ENCODE measurements at places on chromosomes 13 and 19. TPM values are rescaled to one million over a fixed set of nuclear protein-coding genes. Genes with fewer than 3 reads are reported as not detected.
A peak's percentile ranks its signal among the peaks of the same experiment; 100 is the strongest.

The PNMA8B gene
- total RNA-seq: not detected

The ONECUT3 gene
- total RNA-seq: not detected

The ZNF865 gene
- total RNA-seq: 13.5 TPM

The NBEA gene
- 0.14 TPM for total RNA-seq

The ANKLE1 gene
- total RNA-seq: 20.4 TPM

The NLRP11 gene
- not detected for total RNA-seq

The WASF3 gene
- 0.25 TPM for total RNA-seq

The RTBDN gene
- not detected for total RNA-seq

The SIGLEC9 gene
- not detected for total RNA-seq

- no peak for DNase-seq
Observed at GRCh38 chr19:33257828-33258227, 32.2 kb upstream of the SLC7A10 start.

- no peak for DNase-seq
Observed at GRCh38 chr13:102620516-102620915, 23.7 kb downstream of the TPP2 start.

GRCh38 chr19:29662604-29663404 is 2.5 kb upstream of the PLEKHF1 start:
- DNase-seq: no peak

- no peak for DNase-seq
Observed at GRCh38 chr19:35992907-35993765, 1.9 kb upstream of the SDHAF1 start.

DNA sequence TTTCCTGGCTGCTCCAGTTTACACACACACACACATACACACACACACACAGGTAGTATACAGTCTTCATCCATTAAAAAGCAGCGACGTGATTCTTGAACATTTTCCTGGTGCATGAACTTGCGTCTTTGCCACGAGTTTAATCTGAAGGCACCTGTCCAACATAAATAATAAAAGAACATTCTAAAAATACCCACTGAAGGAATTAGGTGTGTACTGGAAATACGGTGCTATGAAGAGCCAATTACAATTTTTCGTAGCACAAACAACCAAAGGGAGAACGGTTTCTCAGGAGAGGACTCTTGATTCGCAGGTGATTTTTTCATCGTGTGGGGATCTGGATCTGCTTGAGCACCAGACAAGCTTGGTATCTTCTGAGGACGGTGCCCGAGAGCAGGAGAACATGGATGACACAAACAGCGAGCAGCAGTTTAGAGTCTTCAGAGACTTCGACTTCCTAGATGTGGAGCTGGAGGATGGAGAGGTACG is 61.2 kb downstream of the ZAR1L start:
- no peak for DNase-seq

- DNase-seq: no peak
Observed at GRCh38 chr13:74115133-74115532, 19.1 kb downstream of the KLF12 start.

DNA sequence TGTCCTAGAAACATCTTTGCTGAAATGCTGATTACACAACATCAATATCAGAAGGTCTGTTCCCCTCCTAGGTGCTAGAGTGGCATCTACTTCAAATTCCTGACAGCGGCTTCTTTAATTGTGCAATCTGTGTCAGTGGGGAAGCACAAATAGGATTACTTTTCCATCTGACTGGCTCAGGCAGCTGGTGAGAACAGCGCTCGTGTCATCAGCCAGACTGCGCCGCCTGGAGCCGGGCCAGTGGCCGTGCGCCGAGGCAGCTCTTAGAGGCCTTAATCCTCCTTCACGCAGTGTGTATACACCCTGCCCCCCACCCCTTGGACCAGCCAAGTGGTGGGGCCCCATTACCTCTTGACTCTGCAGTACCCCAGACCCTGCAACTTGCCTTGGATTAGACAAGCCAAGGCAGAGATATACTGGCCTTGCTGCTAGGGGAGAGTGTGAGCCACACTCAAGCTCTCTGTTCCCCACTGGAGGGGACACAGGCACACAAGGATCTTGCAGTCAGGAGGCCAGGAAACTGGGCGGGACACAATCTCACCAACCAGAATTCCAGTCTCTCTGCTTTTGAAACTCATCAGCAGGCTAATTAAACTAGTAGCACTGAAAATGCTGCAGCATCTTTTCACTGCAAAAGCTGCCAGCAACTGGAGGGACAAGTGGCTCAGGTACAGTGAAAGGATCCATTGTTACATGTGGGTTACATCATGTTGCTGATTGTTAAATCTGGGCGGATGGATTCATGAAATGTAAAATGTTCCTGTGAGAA is 48.9 kb upstream of the EPHX3 start:
- no peak for DNase-seq

DNA sequence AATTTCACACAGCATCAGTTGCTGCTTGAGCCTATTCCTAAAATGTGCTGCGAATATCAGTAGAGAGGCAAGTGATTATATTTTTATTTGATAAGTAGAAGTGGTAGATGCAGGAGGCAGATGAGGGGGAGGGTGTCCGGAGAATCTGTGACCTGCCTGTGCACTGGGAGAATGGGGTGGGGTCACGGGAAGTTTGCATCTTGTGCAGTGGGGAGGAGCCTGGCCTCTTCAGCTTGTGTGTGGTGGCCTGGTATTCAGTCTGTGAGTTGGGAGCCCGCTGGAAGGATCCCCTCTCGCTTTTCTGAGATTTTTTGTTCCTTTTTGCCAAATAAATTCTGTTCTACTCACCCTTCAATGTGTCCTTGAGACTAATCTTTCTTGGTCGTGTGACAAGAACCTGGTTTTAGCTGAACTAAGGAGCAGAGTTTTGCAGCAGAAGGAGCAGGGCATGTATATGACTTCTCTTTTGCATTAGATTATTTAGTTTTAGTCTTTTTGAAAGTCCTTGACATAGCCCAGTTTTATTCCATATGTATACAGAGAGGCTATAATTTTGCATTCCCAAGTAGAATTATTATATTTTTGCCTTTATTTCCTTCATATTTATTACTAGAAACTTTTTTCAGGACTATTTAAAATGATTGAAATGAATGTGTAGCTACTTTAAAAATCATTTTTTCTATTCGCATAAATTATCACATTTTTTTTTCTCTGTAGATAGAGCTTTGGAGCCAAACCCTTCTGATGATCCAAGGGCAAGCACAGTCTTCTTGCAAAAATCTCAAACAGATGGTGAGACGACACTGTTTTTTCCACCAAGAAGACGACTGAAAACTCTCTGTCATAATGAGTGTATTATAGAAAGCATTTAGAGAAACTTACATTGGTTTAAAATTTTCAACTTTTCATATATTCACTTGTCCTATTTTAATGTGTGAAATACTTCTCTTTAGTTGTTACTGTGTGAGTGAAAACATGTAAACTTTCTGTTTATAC is 1257.2 kb downstream of the UQCRFS1 start:
- DNase-seq: no peak

DNA sequence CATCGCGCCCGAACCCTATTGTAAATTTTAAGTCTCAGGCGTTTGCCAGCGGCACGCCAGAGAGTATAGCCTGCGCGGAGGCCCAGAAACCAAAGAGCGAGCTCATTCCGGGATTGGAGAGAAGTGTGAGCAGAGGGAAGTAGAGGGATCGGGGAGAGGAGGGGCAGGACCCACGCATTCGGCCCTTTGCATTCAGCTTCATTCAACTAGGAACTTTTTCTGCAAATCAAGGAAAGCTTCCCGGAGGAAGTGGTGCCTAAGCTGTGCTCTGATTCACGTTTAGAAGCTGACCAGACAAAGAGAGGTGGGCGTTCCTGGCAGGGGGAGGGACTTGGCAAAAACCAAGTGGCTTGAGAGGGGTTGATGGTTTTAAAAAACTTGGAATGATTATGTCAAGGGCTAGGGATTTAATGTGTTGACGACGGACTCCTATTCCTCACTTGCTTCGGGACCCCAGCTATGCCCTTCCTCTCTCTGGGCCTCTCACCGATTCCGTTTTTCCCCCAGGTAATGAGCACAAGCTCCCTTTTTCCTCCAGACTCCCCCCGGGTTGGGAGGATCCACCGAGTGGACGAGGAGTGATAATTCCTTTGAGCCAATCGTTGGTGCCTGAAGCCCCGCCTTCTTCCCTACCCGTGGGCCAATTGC is 811 bp upstream of the PRMT1 start:
- DNase-seq: peak; percentile 37

DNA sequence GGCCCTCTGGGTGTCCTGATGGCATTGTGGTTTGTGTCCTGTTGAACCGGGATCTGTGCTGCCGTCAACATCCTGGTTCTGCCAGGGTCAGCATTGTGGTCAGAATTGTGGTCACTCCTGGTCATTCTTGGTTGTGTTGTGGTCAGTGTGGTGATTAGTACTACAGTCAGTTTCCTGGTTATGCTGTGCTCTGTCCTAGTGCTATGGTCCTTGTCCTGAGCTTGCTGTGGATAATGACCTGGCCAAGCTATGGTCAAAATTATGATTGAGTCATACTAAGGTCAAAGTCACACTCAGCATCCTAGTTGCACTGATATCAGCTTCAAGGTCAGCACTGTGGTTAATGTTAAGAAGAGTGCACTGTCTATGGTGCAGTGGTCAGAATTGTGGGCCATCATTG is 4.5 kb upstream of the OLFM2 start:
- DNase-seq: no peak

DNA sequence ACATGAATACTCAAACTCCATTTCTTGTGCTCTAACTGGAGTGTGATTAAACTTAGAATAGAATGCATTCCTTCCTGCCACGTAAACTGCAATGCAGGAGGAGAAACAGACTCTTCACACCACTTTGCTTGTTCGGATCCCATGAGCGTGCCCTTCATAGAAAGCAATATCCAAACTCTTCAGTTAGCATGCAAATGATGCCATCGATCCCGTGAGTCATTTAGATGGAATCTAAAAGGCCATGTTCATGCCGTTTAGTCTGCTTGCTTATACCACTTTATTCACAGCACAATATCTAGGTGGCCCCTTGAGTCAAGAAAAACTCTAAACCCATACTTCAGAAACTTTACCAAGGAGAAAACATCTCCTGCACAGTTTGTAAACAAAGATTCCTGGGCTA is 225.8 kb downstream of the OXGR1 start:
- DNase-seq: no peak

GRCh38 chr13:30037306-30037705 is 186.9 kb upstream of the UBL3 start:
- DNase-seq: no peak

DNA sequence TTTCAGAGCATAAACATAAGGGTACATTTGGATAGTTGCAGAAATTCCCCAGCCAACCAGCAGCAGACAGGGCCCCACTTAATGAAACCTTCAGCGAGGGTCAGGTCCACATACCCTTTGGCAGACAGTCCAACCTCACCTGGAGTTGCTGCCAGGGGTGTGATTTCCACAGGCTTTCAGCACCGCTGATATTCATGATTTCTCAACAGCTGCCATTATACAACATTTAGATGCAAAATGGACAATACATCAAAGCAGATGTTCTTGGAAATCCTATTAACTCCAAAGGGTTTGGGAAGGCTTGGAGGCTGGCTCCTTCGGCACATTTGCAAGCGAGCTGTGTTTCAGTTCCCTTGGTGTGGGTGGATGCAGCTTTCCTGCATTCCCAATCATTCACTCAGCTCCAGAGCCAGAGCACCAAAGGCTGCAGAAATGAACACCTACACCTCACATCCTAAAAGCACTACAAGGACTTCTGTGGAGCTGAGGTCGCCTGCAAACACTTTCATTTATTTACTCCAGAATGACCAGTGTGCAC is 147.2 kb upstream of the VSTM2B start:
- DNase-seq: no peak

DNA sequence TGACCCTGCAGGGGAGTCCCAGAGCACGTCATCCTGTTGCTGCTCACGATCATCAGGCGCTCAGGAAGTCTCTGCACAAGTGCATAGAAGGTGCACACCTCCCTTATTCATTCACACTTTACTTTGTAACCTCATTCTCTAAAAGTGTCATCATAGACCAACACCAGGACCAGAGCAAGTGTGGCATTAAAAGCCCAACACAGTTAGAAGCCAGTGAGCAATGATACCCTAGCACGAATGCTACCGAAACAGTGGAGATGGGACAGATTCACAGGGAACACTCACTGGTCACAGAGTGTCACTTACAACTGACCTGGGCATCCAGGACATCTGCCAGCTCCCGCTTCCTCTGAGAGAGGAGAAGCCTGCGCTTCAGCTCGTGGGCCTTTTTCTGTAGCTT is 17.0 kb downstream of the HAUS8 start:
- no peak for DNase-seq

GRCh38 chr13:25371875-25372283 is at the start of gene ATP8A2:
ATP8A2 (plus strand) TSS chr13:25371974; CDS start chr13:25372213, 239 bp downstream.
- no peak for DNase-seq

DNA sequence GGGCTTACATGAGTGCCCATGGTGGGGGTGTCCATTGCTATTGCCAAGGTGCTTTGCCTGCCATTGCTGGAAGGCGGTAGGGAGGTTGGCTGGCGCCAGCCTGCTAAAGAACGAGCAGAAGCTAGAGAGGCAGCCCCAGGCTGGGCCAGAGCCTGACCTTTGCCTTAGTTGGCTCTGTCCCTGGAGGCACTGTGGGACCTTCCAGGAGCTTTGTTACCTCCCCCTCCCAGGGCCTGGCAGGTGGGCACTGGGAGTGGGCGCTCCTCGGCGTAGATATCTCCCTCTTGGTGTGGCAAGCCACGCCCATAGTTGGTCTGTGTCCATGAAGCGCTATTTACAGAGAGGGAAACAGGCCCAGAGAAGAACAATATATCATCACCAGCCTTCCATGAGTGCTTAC is 2.3 kb upstream of the SLC25A42 start:
- no peak for DNase-seq

DNA sequence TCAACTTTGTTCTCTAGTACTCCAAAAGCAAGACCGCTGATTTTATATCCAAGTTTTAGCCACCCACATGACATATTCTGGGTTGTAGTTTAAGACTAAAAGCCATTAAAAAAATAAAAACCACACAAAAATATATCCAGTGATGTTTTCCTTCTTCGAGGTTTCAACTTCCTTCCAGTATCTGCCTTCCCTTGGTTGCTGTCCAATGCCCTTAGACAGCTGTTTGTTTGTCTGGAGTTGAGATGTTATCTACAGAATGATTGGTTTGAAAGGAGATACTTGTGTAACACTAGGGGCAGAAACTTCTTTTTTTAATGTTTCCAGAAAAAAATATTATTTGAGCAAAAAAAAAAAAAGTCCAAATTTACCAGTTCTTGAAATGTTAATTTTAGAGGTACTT is 591.5 kb upstream of the PCDH9 start:
- no peak for DNase-seq

Measured in activated T-helper 2 cell treated with anti-CD3 and anti-CD28 coated beads, Interferon-gamma antibody, Interleukin-2, Interleukin-4, amounts not matched to agents 10 μg/mL and 5 μg/mL and 100 μg/mL, durations not matched to agents 14 hours and 24 hours and 36 hours (primary cell).